ENCODE measurements at places on chromosomes 2 and 18. TPM values are rescaled to one million over a fixed set of nuclear protein-coding genes. Genes with fewer than 3 reads are reported as not detected.

Gene IL1R1
- total RNA-seq: 25.5 TPM

Gene FHOD3
- 85.5 TPM for total RNA-seq

Gene SPHKAP
- not detected for total RNA-seq

Gene HOXD13
- 2.4 TPM for total RNA-seq

Gene SLC66A2
- total RNA-seq: 33.7 TPM

Gene UPP2
- not detected for total RNA-seq

Gene CD226
- 6.4 TPM for total RNA-seq

Gene LAMA1
- 31.2 TPM for total RNA-seq

Gene M1AP
- 0.05 TPM for total RNA-seq

Gene PLA2R1
- total RNA-seq: 8.0 TPM

Gene RELCH
- 48.3 TPM for total RNA-seq

Gene FIGN
- 1.2 TPM for total RNA-seq

Gene KIF5C
- 0.37 TPM for total RNA-seq

Gene AQP12B
- total RNA-seq: not detected

Gene ACVR1C
- 0.37 TPM for total RNA-seq

Gene NPC1
- 90.3 TPM for total RNA-seq

Gene FAM117B
- total RNA-seq: 3.0 TPM

Gene SERPINB2
- 4.8 TPM for total RNA-seq

Gene BOLL
- total RNA-seq: not detected

Gene PREPL
- total RNA-seq: 115 TPM

Gene IL1B
- 281 TPM for total RNA-seq

Gene UGT1A8
- not detected for total RNA-seq

Gene CNGA3
- total RNA-seq: 0.05 TPM

Gene LRATD1
- 0.30 TPM for total RNA-seq

Gene SLC8A1
- total RNA-seq: 125 TPM

Gene CD8B2
- total RNA-seq: not detected

Gene COL4A4
- 0.28 TPM for total RNA-seq

Gene REG3G
- total RNA-seq: not detected

Gene CCDC85A
- 12.4 TPM for total RNA-seq

Gene POTEC
- not detected for total RNA-seq

Gene KLHL41
- total RNA-seq: 0.30 TPM

Gene NDC80
- 11.9 TPM for total RNA-seq

Gene SETBP1
- total RNA-seq: 0.89 TPM

Gene SPDYA
- 0.89 TPM for total RNA-seq

Gene LONRF2
- 0.32 TPM for total RNA-seq

Gene REEP1
- 0.18 TPM for total RNA-seq

Gene ITGAV
- total RNA-seq: 448 TPM

Gene MAB21L4
- not detected for total RNA-seq

Gene FBXO36
- 2.6 TPM for total RNA-seq

Data from smooth muscle cell of the umbilical artery (primary cell).